ENCODE measurements at places on chromosomes 2 and 18.
A peak's percentile ranks its signal among the peaks of the same experiment; 100 is the strongest.

DNA sequence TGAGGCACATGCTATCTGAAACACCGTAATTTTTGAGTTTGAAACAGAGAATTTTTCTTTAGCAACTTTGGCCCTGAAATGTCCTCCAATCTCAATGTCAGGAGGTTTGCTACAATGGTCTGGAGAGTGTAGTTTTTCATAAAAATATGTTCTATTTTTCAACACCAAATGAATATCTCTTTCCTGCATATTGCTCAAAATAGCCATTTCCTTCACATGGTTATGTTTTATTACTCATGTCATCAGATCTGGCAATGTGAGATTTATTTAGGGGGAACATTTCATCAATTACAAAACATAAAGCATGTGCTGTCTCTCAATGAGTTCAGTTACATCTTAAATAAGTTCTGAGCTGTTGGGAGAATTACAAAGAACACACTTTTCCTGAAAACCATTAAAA is 871.9 kb upstream of the FSHR start:
- no peak for DNase-seq

- DNase-seq = no peak
Observed at GRCh38 chr2:200627110-200627770, 41.4 kb downstream of the AOX1 start.

- no peak for DNase-seq
Observed at GRCh38 chr2:110152943-110153342, 37.3 kb upstream of the MALL start.

GRCh38 chr2:56128235-56128634 is 55.6 kb upstream of the CCDC85A start:
- no peak for DNase-seq

DNA sequence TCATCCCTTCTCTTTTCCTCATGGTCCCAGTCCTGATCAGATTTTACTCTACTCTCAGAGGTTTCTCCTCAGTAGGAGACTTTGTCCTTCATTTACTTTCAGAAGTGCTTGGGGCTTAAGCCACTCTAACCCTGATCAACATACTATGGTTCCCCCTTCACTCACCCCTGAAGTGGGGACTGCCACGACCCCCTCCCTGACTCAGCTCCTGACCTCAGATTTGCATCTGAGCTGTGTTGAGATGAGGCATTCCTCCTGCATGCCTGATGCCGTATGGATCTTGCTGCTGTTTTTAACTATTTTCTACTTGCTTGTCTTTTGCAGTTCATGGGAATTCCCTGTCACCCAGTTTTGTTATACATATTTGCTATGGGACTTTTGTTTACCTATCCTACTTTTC is 306.7 kb upstream of the CHST9 start:
- DNase-seq = no peak

- no peak for DNase-seq
Observed at GRCh38 chr2:144598906-144599305, 79.0 kb upstream of the ZEB2 start.

- DNase-seq = no peak
Observed at GRCh38 chr2:73937103-73937885, 10.6 kb downstream of the DGUOK start.

DNA sequence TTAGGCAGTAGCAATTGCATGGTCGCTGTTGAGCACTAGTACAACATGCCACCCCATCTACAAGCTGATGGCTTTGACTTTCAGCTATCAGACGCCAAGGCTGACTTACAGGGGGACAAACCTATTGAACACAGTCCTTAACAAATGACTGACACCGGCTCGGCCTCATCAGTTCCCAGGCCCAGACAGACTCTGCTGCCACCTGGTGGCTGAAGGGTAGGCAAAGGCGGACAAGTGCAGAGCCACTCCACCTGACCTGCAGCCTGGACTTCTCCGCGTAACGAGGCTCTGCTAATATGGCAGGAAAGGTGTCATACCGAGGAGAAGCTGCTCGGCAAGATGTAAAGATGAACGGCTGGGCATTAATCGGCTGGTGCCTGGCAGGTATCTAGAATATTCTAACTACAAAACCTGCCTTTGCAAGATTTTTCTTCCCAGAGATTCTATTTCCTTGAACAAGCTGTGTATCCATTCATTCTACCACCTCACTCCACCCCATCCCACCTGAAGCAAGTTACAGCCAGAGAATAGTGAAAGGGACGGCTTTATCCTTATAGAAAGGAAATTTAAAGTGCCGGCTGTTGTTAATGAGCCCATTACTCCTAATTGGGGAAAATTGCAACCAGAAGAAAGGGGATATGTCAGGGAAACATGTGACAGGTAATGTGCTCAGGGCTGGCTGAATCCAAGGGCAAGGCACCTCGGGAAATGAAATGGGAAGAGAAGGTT is 67.4 kb downstream of the STEAP3 start:
- peak; percentile 65 for DNase-seq

GRCh38 chr2:240502430-240503121 is 55.2 kb downstream of the ANKMY1 start:
- DNase-seq = no peak

DNA sequence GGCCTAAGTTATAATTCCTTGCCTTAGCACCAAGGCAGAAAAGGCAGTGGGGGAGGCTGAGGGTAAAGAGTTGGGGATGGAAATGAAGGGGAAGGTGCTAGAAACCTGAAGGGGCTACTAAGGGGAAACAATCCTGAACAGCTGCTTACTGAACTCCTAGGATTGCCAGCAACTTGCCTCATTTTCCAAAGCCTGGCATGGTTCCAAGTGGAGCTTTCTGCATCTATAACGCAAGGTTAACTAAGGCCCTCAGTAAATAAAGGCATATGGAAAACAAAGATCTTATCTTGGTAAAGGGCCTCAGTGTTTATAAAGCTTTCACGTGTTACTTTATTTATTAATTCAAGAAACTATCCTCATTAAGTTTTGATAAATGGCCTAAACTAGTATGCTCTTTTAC is 10.9 kb downstream of the MEP1B start:
- DNase-seq = no peak

DNA sequence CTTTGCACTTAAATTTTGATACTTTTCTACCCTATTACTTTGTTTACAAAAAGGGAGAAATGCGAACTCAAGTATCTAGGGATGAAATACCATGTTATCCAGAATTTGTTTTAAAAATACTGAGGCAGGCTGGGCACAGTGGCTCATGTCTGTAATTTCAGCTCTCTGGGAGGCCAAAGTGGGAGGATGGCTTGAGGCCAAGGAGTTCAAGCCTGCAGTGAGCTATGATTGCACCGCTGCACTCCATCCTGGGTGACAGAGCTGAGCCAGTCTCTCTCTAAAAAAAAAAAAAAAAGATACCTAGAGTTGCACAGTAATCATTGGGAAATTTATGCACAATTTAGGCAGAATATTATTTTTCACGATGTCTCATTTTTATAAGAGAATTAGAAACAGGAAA is 12.4 kb upstream of the VAPA start:
- DNase-seq = no peak

DNA sequence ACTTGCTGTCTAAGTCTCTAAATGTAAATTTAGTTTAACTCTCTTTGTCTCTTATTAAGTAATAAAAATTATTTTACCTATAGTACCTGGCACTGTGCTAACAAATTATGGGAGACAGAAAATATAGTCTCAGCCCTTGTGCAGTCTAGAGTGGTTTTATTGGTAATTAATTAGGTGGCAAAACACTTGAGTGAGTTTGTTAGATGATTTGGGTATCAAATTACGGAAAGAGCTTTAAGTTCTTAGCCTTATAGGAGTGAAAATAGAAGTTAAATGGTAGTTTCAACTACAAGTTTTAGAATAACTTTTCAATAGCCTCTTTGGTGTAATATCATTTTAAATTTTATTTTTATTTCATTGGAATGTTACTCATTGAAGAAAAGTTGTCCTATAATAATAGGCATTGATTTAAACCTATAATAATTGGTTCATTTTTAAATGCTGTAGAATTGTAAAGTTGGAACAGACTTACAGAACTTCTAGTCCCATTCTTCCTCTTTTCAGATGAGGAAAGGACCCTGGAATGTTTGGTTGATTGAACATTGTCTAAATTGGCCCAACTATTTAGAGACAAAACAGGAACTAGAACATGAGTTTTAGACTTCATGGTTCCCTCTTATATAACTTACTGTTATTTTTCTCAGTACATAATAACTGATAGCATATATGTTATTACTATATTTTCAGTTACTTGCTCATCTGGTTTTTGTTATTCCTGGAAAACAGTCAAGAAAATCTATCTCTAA is 10.2 kb upstream of the HTR2B start:
- peak; percentile 13 for DNase-seq

GRCh38 chr18:77124452-77124922 is 8.1 kb downstream of the MBP start:
- peak; percentile 51 for DNase-seq

DNA sequence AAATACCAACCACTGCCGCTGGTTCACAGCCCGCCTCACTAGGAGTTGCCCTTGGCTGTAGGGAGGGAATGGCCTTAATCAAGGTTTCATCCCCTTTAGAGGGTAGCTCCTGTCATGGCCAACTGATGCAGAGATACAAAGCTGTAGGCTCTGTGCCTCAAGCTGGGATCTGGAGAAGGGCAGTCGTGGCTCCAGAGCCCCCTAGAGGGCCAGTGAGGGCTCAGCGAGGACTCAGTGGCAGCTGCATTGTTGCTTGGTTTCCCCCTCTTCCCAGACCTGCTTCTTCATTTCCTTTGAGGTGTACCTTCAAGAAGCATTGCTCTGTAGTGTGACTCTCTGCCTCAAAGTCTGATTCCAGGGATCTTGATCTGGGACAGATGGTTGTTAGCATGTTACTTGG is 302.1 kb downstream of the LPIN1 start:
- no peak for DNase-seq

DNA sequence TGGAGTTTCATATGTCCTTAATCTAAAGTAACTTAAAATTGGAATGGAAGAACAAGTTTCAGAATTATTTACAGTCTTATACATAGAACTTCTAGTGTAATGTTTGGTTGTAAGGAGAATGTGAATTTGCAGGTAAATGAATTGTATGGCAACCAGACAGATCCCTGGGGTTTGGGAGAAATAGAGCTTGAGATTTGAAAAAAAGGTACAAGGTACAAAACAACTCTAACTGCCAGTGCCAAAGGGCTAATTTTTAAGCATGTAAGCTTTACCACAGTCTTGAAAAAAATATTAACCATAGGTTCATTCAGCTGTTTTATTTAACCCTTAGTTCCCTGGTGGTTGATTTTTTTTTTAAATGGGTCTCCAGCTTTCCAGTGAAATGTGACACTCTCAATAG is 103.3 kb downstream of the ICA1L start:
- DNase-seq = no peak

GRCh38 chr18:34003687-34004086 is 221.0 kb downstream of the NOL4 start:
- DNase-seq = no peak

- DNase-seq = no peak
Observed at GRCh38 chr2:216081012-216081411, 597 bp downstream of the PECR start.

DNA sequence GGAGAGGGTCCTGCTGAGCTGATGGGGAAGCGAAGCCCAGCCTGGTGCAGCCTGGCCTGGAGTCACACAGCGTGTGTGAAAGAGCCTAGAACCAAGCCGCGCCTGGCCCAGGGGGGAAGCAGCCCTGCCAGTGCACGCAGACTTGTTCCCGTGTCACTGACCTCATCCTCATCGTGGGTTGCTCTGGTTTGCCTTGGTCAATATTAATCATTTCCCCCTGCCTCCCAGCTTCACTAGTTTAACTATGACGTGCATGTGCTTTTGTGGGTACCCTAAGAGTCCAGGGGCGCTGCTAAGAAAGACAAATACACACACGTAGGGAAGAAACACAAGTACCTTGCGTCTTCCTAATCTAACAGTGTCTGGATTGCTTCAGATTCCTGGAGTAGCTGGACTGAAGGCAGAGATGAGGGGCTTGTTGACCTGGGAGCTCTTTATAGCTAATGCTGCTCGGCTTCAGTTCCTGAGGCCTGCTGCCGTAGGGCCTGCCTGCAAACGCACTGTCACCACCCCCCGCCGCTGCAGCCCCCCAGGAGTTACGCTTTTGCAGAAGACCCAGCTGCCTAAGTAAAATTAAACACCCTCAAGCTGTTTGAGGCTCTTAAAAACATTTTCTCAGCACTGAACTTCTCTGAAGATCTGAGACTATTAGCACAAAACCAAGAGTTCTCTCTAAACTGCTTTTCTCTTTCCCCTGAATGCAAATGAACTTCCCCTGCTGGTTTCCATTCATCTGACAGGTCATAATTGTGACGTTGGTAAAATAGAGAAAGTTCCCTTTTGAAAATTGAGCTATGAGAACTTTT is 159.2 kb downstream of the FAM210A start:
- DNase-seq = peak; percentile 88

- no peak for DNase-seq
Observed at GRCh38 chr2:132448771-132449170, 32.2 kb downstream of the GPR39 start.

- no peak for DNase-seq
Observed at GRCh38 chr2:96819128-96819875, 3.2 kb downstream of the CNNM3 start.

DNA sequence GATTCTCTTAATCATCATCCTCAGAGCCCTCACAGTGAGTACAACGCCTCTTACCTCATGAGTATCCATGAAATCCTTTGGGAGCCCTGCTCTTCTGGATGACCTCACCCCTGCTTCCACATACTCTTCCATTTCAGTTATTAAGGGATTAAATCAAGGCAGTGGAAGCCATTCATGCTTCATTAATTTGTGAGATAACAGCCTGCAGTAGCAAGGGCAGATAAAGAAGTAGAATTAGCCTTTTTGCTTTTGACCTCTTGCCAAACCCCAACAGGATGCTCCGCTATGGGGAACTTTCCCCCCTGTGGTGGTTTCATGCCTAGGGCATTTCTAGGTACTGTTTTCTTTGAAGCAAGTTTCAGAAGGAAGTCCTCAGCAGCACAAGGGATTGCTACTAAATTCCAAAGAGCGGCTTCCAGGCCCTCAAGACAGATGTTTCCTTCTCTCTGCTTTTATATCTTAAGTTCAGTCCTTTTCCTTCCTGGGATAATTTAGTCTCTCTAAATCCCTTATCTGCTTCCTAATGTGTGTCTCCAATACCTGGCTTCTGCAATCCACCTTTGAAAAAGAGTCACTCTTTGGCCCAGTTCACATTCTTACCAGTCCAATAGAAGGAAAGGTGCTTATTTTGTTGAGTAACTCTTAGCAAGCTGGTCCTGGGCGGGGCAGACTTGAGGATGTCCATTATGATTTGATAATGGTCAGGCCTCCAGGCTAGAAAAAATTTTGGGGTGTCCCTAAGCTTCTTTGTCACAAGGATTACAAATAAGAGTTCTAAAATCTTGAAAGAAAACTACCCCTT is 76.9 kb downstream of the MYO1B start:
- DNase-seq = peak; percentile 66

DNA sequence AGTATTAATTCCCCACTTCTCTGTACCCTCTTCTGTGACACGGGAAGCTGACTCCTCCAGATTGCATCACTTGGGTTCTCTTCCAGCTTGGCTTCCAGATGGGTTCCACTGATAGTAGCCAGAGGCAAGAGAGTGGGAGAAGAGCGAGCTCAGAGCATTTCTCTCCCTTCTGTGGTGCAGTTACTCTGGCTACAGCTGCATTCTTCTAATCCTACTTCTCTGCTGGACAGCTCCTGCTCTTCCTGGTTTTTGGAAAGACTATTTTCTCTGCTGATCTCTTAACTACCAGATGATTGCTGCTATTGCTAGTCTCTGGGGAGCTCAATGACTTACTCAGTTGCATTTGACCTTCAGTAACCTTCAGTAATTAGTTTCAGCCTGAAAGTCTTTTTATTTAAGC is 187.5 kb upstream of the MAP2 start:
- no peak for DNase-seq
